ENCODE measurements at places on chromosomes 1 and 21.

DNA sequence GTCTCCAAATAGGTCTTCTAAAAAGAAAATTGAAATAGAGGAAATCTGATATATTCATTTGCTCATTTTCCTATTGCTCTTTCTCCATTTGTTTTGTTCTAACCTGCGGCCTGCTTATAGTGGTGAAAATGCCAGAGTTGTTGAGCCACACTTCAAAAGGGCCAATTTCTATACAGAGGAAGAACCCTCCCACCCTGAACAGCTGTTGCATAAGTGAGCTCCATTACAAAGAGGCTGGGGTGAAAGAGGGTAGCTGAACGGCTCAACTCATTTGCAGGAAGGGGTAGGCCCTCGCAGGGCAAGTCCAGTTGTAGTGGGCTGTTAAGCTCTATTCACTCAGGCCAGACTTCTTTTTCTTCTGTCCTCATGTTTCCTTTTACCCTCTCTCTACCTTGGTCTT lies 8.8 kb downstream of the ADCY10 start:
- DNase-seq: no peak

DNA sequence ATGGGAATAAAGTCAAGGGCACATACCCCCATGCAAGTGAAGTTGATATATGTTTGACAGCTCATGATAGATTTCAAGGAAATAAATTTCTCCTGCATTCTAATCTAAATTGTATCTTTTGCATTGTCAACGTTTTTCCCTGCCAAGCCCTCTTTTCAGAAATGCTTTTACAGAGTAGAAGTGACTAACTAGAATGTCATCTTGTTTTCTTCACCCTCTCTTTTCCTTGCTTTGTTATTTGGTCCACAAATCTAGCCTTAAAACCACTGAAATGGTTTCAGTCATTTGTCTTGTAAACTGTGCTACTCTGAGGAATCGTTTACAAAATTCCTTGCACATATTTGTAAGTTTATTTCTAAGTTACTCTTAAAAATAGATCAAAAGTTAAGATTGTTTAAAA lies 600.8 kb upstream of the CXADR start:
- DNase-seq: no peak

GRCh38 chr1:244665771-244666217 lies 12.9 kb downstream of the DESI2 start:
- no peak for DNase-seq

- DNase-seq: no peak
Measured at GRCh38 chr1:77238462-77238861, 19.2 kb upstream of the PIGK start.

DNA sequence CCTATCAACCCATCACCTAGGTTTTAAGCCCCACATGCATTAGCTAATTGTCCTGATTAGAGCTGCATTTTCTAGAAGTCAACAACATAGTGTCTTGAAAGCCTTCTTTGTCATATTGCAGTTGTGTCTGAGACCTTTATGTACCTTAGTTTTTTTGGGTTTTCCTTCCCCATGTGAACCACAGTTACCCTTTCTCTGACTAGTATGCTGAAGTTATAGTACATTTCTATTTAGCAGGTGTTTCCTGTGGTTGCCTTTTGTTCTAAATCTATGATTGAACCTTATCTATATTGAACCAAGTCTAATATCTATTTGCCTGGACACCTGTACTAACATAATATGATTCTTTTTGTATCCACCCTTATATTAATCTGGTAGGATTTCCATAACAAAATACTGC lies 135.6 kb downstream of the ST6GALNAC3 start:
- DNase-seq: no peak
